Right lung (tissue), 10 donors: ENCODE measurements at places on chromosomes 12 and 14. TPM values are rescaled to one million over a fixed set of nuclear protein-coding genes. Genes with fewer than 3 reads are reported as not detected.
A peak's percentile ranks its signal among the peaks of the same experiment; 100 is the strongest.

DNA sequence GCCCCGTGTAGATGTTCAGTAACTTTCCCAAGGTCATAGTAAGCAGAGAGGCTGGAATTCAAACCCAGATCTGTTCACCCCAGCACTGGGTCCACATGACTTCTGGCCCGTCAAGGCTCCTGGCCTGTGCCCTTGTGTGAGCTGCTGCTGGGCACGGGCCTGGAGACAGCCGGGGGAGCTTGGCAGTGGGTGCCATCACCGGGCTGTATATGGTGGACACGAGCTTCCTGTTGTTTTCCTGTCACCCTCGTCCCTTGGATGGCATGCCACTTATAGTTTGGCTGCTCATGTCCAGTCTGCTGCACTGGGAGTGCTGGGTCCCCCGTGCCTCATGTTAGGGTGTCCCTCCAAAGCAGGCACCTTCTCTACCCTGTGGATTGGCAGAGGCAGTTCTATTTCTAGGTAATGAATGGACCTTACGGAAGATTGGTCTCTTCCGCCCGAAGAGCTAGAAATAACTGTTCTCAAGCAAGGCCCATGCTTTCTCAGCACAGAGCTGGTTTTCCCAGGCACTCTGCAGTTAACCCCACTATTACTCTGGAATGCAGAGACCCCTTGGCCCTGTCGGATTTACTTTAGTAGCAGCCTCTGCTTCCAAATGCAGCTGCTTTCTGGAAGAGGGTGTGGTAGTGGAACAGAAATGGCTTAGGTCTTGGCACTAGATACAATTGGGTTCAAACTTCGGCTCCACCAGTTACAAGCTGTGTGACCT is 44.3 kb downstream of the ELK3 start:
- DNase-seq: no peak

Gene FOXA1
- polyA plus RNA-seq: 39.6 TPM

GRCh38 chr12:7857971-7858370 is 14.7 kb downstream of the SLC2A14 start:
- no peak for DNase-seq

GRCh38 chr12:57055824-57056223 is 5.9 kb upstream of the MYO1A start:
- no peak for DNase-seq

GRCh38 chr12:131428091-131428685 is 282.7 kb upstream of the SFSWAP start:
- no peak for DNase-seq

- DNase-seq: peak; percentile 84
Observed at GRCh38 chr12:121795034-121795968, 1.8 kb upstream of the RHOF start.
